ENCODE measurements at places on chromosomes 5 and 9. TPM values are rescaled to one million over a fixed set of nuclear protein-coding genes. Genes with fewer than 3 reads are reported as not detected.

Gene SLC4A9
- not detected for total RNA-seq

DNA sequence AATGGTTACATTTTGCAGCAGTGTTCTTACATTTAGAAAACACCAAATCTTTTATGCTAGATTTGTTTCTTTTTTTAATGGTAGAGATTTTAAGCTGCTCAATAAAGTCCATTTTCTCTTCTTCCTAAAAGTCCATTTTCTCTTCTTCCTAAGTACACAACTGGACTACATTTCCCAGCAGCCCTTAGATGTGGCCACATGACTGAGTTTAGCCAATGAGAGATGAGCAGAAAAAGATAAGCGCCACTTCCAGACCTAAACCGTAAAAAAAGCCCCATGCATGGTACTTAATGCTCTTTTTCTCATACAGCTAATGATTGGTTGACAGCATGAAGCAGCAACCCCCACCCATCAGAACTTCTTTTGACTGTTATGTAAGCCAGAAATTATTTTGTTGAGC is 206.7 kb downstream of the FAM114A2 start:
- DNase-seq, result no peak

Gene GDNF
- total RNA-seq, result 0.31 TPM

Gene GPR151
- total RNA-seq, result not detected

DNA sequence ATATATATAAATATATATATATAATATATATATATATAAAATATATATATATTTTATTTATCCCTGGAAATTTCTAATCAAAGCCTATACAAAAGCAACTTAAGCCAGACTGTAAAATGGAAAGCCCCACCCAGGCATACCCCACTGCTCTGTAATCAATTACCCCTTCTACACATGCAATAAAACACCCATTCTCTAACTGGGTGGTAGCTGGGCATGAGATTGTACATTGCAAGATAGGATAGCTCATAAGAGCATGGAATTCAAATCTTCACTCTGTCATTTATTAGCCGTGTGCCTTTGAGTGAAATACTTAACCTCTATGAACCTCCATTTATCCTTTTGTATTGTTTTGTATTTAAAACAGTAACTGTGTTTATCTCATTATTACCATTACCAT is 405.3 kb upstream of the SLC30A5 start:
- DNase-seq, result no peak

DNA sequence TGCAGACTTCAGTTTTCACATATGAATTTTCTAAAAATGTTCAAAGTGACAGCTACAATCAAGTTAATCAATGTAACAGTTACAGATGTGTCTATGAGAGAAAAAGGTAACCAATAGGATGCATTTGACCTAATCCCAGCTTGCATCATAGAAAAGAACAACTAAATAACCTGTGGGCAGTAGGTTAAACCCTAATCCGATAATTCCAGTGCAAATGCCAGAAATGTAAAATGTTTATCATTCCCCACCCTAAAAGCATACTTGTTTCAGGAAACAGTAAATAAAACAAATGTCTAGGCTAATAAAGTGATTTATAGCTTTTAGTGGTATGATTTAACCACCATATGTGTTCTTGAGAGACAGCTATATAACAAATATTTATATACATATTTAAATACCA is 592.6 kb downstream of the PRELID2 start:
- DNase-seq, result no peak

GRCh38 chr9:97179616-97180015 is 127.8 kb upstream of the CCDC180 start:
- DNase-seq, result no peak

- DNase-seq, result no peak
These were observed 66.6 kb upstream of the SPATA31E1 start for GRCh38 chr9:87816036-87816435.

Gene GOLPH3
- 60.6 TPM for total RNA-seq

- DNase-seq, result no peak
These were observed 46.3 kb downstream of the PHAX start for GRCh38 chr5:126647071-126647470.

DNA sequence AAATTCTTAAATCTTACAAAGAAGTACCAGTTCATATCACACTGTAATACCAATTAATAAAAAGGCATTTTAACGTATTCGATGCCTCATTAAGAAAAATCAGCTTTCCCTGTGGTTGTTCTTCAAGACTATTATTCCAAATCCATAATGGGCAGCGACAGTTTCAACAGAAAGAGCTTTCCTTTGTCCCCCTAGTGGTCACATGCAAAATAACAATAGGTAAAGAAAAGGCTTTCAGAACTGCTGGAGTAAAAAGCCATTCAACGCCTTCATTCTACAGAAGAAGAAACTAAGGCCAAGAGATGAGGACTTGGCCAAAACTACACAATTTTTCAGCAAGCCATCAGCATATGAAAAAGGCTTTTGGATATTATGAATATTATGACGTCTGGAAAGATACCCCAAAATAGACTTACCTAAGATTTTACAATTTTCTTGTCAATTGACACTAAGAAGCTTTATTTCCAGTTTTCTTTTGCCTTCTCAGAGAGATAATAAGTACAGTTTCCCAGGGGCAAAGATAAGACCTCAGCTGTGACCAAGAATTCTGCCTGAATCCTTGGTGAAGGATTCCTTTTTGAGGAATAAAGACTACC is 6.7 kb upstream of the CDH6 start:
- no peak for DNase-seq

GRCh38 chr9:75876999-75877640 is 13.4 kb upstream of the PCSK5 start:
- no peak for DNase-seq

Gene FAM221B
- not detected for total RNA-seq

DNA sequence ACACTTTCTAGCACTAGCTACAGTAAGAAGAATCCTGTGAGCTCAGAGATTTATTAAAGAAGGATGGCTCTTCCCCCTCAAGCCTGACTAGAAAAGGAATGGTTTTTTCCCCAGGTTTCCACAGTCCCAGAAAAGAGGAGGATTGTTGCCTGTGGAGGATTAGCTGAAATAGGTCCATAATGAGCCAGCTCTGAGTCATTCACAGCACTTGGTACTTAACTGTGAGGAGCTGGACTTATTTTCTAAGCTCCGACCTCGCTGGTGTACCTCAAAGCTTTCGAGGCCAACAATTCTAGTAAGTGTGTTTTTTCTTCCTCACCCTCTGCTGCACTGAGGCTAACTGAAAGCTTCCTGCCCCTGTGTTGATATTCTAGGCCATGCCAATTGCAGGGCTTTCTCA is 222.5 kb upstream of the IL12B start:
- no peak for DNase-seq

GRCh38 chr9:81086416-81086815 is 602.9 kb downstream of the TLE1 start:
- no peak for DNase-seq

Gene NUTM2G
- not detected for total RNA-seq

DNA sequence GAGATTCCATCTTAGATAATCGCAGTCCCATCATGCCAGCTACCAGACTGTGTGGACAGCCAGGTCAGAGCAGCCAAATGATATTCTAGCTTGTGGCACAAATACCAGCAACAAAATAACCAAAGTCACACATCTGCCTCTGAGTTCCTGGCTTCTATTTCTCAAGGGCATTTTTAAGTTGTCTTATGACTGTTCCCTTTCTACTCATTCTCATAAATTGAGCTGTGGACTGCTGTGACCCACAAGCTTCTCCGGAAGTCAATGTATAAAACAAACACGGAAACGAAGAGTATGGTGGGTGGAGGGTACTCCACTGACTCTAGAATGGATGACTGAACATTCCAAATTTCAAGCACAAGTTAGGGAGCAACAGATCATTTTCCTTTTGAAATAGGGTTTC is 43.9 kb downstream of the PDCD1LG2 start:
- DNase-seq, result no peak

DNA sequence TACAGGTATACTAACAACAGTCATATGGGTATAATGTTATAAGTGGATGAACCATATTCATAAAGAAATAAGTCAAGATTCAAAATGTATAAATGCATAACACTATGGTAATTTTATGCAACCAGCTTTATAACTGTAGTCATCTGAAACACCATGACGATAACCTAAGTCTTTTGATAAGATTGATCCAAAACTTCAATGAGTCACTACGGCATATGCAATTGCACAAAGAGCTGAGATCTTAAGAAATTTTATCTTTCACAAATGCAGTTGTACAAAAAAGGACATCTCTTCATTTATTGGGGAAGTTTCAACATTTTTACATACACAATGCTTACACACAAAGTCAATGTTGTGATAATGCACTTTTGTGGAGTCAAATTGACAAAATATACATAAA is 20.3 kb downstream of the FAM81B start:
- no peak for DNase-seq

DNA sequence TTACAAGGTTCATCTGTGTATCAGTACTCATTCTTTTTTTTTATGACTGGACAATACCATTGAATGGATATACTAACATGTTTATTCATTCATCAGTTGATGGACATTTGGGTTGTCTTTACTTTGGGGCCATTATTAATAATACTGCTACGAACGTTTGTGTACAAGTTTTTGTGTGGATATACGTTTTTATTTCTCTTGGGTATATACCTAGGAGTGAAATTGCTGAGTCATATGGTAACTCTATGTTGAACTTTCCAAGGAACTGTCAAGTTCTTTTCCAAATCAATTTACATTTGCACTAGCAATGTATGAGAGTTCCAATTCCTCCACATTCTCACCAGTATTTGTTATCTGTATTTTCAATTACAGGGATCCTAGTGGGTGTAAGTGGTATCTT is 12.0 kb upstream of the LECT2 start:
- DNase-seq, result no peak

Data from right atrium auricular region (tissue), 2 donors.